ENCODE measurements at places on chromosomes 5 and 9.
A peak's percentile ranks its signal among the peaks of the same experiment; 100 is the strongest.

- no peak for DNase-seq
These were observed 51.9 kb downstream of the MAPKAP1 start for GRCh38 chr9:125655066-125655633.

DNA sequence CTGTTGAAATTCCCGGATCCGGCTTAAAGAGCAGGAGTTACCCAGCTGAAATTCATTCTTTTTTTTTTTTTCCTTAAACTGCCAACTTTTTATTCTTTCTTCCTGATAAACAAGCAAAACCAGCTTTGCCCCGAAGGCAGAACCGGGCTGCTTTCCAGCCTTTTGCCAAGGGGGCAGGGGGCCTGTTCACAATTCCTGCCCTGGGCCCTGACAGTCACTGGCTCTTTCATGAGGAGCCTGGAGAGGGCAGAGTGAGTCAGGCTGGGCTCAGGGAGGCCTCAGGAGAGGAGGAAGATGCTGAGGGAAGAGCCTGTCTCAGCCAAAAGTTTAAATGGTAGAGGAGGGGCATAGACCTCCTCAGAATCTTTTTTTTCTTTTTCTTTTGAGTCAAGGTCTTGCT lies 4.8 kb downstream of the GLIPR2 start:
- DNase-seq, result no peak

DNA sequence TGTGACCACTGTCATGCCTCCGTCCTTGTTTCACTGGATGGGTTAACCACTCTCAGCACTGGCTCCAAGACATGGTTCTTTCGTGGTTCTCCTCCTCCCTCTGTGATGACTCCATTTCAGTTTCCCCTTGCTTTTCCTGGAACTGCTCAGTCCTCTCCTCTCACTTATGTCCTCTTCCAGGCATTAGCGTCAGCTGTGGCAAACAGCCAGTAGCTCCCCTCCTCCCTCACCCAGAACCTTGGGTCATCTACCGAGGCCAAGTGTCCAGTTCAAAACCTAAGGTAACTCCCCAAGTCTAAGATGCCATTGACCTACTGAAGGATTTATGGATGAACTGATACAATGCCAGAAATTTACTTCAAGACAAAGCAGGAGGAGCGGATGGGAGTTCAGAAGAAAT lies 9.8 kb upstream of the CORO2A start:
- no peak for DNase-seq

- DNase-seq, result peak; percentile 83
These were observed 106.1 kb downstream of the THBS4 start for GRCh38 chr5:80141147-80141671.

DNA sequence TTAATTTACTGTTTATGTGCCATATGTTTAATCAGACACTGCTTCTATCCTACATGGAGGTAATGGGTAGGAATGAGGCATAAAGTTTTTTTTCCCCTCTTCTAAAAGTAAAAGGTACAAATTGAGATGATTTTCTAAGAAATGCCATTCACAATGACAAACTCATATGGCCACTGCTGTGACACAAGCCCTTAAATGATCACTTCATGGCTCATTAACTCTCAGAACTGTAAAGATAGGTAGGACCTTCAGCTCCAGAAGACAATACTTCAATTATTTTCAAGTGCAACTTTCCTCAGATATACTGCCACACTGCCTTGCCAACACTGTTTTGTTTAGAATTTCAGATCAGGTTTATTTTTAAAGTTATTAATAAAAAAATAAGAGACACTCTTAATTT lies 362.9 kb upstream of the ZNF608 start:
- DNase-seq, result no peak

DNA sequence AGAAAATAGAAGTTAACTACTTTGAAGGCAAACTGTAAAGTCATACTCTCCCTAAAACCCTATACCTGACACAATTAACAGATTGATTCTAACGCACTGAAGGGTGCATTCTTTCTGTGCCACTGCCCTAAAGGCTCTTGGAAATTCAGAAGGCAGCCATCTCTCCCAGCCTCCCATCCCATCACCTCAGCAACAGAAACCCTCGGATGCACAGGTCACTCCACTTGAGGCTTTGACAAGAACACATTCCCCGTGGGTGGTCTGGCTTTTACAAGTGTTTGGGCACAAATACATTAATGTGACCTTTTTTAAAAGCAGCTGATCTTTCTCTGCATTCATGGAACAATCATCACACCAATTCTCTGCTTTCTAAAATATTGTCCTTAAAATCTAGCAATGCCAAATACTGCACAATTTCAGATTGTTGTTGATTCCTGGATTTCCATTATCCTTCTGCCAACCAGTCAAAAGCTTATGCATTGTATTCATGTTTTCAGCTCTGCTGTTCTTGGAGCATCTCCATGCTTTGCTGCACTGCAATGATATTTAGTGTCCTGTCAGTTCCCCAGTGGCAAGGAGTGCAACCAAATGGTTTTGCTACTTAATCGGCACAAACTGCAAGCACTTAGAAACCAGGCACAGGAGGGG lies 175.6 kb downstream of the TMEM161B start:
- no peak for DNase-seq

DNA sequence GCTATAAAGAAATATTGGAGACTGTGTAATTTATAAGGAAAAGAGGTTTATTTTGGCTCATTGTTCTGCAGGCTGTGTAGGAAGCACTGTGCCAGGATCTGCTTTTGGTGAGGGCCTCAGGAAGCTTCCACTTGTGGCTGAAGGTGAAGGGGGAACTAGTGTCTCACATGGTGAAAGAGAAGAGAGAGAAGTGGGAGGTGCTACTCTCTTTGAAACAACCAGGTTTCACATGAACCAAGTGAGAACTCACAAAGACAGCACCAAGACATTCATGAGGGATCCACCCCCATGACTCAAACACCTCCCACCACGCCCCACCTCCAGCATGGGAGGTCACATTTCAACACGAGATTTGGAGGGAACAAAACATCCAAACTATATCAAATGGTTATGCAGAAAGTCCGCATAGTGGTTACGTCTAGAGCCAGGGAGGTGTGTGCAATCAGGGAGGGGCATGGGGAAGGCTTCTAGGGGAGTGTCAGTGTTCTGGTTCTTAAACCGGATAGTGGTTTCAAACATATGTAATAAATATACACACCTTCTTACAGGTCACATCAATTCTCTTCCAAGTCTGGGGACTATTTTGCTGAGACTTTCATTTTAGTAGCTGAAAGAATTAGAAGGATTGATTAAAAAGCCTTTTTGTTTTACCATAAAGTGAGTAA lies 113.0 kb downstream of the TRIO start:
- no peak for DNase-seq

DNA sequence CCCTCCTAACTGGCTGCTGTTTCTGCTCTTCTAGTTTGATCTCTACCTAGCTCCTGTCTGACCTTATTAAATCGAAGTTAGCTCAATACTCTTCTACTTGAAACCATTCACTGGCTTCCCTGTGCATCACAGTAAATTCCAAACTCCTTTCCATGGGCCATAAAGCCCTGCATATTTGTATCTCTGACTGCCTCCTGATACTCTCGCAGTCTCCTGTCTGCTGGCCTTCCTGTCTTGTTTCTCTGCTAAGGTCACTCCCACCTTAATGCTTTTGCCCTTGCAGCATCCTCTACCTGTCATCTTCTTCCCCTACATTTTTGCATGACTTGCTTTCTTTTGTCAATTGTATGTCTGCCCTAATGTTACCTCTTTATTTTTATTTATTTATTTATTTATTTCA lies 44.8 kb downstream of the SNCAIP start:
- DNase-seq, result no peak

- peak; percentile 60 for DNase-seq
These were observed 3.5 kb downstream of the CSF1R start for GRCh38 chr5:150082889-150083288.

GRCh38 chr5:146652547-146652946 lies 136.6 kb upstream of the GPR151 start:
- no peak for DNase-seq

GRCh38 chr9:98187926-98188325 lies 4.5 kb downstream of the CORO2A start:
- no peak for DNase-seq

- DNase-seq, result no peak
These were observed 51.9 kb downstream of the SLC25A46 start for GRCh38 chr5:110790673-110791072.

DNA sequence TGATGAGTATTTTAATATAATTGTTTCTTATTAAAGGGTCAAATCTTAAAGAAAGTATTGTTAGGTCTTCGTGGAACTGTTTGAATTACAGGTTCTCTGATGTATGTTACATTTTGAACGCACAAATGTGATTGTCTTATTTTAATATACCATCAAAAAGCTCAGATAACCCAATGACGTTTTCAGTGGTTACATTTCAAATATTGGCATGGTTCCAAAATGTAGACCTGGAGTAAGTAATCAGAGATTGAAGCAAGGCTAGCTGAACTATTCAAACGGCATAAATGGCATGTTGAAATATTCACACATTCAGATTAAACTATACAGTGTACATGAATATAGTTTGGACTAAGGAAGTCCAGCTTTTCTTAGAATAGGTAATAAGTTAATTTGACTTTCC lies 281.7 kb upstream of the EFNA5 start:
- DNase-seq, result no peak

GRCh38 chr5:10195301-10195700 lies 54.4 kb downstream of the ATPSCKMT start:
- DNase-seq, result no peak

DNA sequence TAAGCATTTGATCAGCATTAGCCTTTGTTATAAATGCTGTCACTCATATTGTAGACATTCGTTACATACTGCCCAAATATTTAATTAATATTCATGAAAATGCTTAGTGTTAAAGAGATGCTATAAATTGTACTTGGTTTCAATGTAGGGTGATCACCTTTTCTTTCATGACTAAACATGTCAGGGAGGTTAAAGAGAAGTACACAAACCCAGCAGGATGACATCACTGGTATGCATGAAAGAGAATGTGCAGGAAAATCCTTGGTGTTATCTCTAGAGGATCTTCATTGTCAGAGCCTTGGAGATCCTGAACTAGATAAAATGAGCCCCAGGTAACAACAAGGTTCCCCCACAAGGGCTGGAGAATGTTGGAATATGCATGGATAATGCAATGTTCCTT lies 33.0 kb upstream of the SV2C start:
- no peak for DNase-seq

- no peak for DNase-seq
These were observed 356.7 kb downstream of the TMEM167A start for GRCh38 chr5:82720213-82721086.

DNA sequence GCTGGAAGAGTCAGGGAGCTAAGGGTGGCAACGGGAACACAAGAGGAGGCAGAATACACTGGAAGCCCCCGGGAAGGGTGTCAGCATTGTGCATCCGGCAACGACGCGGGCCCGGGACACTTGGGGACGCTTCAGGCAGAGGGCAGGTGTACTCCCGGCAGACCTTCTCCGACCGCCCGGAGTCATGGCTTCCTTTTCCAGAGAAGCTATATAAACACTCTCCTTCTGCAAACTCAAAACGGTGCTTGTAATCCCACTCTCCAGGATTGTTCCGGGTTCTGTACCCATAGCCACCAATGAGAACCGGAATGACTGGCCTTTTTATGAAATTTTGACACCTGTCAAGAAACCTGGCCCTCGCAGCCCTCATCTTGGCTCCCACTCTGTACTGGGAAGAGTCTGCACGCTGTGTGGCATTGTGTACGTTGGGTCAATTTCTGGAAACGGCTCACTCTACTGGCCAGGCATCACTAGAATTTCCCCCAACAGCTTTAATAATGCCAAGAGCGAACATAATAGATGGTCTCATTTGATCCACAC lies 462 bp upstream of the MCC start:
- no peak for DNase-seq

DNA sequence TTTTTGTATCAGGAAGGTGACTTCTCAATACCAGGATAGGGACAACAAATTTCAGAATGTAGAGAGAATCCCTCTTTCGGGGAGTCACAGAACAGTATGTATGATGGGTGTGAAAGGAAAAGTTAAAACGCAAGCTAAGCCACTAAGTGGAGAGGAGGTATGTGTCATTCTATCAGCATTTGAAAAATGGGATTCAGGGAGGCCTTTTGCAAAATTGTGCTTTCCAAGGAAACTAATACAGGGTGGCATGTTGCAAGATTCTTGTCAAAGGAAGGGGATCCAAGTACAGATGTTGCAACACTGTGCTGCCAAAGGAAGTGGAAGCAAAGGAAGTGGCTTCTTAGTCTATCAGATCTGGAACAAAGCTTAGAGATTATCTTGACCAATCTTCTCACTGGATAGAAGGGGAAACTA lies 12.6 kb upstream of the TNIP1 start:
- DNase-seq, result peak; percentile 65

GRCh38 chr5:60299944-60300343 lies 400.0 kb downstream of the DEPDC1B start:
- DNase-seq, result no peak

DNA sequence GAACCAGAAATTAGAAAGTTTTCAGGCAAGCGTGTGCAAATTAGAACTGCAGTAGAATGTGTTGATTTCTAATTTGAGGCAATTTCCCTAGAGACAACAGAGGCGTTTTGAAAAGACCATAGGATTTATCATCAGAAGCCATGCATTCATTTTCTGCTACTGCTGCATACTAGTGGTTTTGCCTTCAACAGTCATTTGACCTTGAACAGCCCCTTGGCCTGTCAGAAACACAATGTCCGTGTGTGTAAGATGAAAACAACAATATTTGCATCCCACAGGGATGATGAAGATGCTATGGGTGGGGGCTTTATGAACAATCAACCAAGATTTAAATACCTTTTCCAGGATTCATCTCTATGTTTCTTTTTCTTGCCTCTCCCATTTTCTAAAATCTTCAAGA lies 73.7 kb downstream of the PDE4D start:
- DNase-seq, result no peak

GRCh38 chr5:154466147-154466546 lies 11.9 kb downstream of the HAND1 start:
- DNase-seq, result no peak
